ENCODE measurements at places on chromosomes 7 and 10.

DNA sequence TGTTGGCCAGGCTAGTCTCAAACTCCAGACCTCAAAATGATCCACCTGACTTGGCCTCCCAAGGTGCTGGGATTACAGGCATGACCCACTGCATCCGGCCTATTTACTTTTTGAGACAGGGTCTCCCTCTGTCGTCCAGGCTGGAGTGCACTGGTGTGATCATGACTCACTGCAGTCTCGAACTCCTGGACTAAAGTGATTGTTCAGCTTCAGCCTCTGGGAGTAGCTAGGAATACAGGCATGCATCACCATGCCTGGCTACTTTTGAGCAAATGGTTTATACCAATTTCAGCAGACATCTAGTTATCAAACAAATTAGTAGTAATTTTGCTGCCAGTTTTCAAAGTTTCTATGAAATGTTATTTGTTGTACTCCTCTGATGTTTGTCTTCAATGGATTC lies 2.2 kb upstream of the WAC start:
- DNase-seq: no peak

- DNase-seq: no peak
Measured at GRCh38 chr10:89207801-89208551, 859 bp upstream of the CH25H start.

DNA sequence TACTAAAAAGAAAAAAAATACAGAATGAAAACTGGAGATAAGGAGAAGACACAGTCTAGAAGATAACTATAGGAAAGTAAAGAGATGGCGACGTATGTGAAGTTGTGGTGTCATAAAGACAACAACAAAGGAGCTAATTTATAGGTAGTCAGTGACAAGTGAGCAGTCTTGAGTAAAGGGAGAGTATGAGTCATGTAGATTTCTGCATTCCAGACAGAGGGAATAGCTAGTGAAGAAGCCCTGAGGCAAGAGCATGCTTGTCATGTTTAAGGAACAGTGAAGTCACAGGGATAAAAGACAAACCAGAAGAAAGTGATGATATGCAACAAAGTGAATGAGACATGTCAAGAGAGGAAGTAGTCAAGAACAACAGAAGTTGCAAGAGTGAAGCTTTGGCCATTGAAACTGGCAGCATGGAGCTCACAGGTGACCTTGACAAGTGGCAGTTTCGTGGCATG lies 2.3 kb upstream of the MIOS start:
- DNase-seq: no peak

- no peak for DNase-seq
Measured at GRCh38 chr7:98992076-98992475, 113.7 kb downstream of the TRRAP start.

DNA sequence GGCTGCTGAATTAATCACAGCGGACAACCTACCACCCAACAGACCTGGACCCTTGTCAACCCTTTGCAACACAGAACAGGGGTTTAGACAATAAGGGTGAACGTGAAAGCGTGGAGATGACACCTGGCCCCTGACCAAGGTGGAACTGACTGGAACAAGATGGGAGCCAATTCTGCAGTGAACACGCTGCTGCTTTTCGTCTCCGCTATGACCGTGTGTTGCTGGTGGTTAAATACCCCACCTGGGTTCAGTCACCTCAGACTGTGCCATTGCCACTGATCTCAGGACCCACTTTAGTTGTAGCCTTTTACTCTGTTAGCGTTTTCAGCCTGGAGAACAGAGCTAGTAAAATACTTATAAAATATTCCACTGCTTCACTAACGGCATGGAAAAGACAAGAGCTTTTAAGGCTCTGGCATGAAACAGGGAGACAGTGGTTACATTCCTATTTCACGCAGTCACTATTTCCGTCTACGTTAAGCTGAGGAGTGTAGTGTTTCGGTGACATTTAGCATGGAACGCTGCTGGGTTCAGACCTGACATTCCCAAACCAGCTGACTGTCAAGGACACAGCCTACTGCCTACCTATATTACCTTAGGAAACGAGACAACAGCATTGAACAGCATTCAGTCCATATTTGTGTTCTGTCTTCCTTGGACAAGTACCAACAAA lies 119.5 kb upstream of the PRSS1 start:
- no peak for DNase-seq

- no peak for DNase-seq
Measured at GRCh38 chr7:139820089-139820488, 9.0 kb upstream of the TBXAS1 start.

GRCh38 chr10:129945941-129946760 lies 17.9 kb downstream of the EBF3 start:
- no peak for DNase-seq

DNA sequence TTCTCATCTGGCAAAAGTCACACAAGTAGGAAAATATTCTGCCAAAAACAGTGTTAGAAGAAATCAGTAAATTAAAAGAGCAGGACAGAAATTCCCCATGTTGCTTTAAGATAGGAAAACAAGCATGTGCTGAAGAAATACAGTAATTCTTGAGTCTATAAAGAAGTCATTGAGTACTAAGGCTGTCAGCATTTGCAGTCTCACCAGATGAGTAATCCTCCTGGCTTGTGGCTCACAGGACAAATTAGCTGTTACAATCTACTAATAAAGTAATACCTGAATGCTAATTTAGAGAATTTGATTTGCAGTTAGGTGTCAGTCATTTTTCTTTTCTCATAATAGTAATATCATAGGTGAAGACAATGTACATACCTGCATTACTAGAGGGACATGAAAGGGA lies 1158.9 kb upstream of the CELF2 start:
- DNase-seq: no peak

DNA sequence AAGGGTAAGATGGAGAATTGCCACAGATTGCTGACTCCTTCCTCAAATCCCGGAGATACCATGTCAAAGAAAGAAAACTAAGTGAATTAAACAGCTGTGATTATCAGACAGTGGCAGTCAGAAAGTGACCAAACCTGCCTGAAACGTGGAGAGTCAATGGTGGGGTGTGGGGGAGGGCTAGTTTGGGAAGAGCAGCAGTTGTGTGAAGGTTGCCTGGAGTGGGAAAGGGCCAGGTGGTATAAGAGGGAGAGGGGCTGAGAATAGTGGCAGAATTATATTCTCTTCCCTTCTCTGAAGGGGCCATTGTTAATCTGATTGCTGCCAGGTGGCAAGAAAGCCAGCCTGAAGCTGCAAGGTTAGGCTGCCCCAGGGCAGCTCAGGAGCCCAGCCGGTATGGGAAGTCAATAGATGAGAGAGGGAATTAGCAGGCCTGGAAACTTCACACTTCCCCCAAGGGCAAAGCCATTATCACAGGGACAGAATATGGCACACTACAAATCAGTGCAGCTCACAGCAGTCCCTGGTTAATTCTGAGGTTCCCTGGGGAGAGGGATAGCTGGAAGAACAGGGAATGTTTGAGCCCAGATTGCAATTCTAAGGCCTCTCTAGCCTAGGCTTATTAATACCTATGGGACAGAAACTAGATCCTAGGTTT lies 83.9 kb upstream of the ITGB1 start:
- DNase-seq: no peak

- no peak for DNase-seq
Measured at GRCh38 chr7:101739775-101740398, 77.5 kb upstream of the CUX1 start.

GRCh38 chr10:98673171-98673782 lies 226.5 kb upstream of the HPS1 start:
- no peak for DNase-seq

GRCh38 chr10:112279433-112279832 lies 3.8 kb upstream of the TECTB start:
- DNase-seq: no peak

- no peak for DNase-seq
Measured at GRCh38 chr7:103071000-103071399, 3.6 kb downstream of the FBXL13 start.

DNA sequence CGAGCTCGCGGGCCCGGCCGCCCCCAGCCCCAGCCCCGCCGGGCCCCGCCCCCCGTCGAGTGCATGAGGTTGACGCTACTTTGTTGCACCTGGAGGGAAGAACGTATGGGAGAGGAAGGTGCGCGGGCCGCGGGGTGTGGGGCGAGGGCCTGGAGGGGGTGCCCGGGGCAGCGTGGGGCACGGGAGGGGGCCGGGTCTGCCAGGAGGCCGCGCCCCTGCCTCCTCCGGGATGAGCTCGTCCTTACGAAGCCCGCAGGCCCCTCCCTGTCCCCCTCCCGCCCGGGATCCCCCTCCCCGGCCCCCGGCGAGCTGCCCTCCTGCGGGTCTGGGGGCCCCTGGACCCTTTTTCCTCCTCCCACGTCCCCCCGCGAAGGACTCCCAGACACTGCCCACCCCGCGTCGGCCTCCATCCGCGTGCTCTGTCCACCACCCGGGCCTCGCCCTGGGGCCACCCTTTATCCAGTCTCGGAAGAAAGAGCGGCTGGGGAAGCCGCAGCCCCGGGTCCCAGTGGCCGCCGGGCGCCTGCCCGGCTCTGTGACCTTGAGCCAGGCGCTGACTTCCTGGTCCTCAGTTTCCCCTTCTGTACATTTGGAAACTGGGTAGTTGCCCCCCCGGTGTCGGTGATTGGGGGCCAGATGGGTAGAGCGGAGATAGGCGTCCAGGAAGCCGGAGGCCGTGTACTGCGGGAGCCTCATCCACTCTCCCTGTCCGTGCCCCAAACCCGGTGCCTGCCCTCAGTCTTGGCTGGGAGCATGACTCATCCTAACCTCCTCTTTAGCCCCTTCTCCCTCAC lies 521 bp downstream of the LIMK1 start:
- no peak for DNase-seq

DNA sequence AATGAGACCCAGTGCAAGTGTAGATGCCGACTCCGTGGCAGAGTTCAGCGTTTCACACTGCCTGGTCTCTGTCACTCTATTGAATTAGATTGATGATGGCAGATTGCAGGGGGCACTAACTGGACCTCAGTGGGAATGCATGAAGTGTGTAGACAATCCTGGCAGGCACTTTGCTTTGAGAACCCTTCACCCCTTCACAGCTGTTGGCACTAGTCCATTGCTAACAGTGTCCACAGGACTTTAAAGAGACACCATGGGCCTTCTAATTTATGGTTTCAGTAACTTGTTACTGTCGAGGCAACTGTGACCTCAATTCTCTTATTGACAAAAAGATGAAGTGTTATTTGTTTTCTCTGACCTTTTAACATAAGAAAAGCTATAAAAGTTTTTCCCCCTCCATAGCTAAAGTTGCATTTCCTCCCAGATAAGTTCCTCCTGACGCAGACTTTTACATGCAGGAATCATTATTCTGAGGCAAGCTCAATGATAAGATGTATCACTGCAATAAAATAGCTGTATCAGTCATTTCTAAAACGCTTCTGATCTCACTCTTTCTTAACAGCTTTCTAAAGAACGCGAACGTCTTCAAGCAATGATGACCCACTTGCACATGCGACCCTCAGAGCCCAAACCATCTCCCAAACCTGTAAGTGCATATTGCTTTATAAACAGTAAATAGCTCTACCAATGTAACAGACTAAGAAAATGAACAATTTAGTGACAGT lies 238.9 kb downstream of the FOXP2 start:
- peak; percentile 10 for DNase-seq

- no peak for DNase-seq
Measured at GRCh38 chr7:85290269-85290668, 103.4 kb upstream of the SEMA3D start.

GRCh38 chr10:131453721-131454634 lies 142.5 kb upstream of the TCERG1L start:
- DNase-seq: no peak

- no peak for DNase-seq
Measured at GRCh38 chr10:70890917-70891431, 2.6 kb upstream of the PCBD1 start.

GRCh38 chr10:132665946-132666704 lies 119.8 kb downstream of the NKX6-2 start:
- DNase-seq: no peak

DNA sequence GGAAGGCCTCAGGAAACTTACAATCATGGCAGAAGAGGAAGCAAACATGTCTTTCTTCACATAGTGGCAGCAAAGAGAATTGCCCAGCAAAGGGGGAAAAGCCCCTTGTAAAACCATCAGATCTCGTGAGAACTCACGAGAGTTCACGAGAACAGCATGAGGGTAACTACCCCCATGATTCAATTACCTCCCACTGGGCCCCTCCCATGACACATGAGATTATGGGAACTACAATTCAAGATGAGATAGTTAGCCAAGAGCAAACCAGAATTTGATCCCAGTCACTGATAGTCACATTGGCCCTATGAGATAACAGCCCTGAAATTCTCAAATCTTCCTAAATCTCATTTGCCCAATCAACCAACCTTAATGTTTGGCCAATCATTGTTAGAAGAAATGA lies 18.2 kb upstream of the ITPRID1 start:
- DNase-seq: no peak

Data from smooth muscle cell of the brain vasculature (primary cell).